ENCODE measurements at places on chromosomes 2 and 18.
A peak's percentile ranks its signal among the peaks of the same experiment; 100 is the strongest.

DNA sequence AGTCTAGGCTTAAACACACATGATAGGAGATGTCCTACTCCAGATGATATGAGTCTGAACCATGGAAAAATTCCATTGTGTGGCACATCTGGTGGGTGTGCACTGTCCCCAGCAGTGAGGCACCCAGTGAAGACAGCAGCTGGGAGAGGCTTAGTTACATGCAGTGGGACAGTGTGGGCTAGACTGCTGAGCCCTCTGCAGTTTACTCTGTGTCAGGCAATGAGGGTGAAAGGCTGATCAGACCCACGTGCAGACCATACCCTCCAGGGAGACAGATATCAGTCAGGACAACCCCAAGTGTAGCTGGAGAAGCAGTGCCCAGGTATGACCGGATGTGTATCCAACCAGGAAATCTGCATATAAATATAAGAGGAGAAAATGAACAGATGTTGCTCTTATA, 13.4 kb downstream of the IL37 start:
- DNase-seq, result no peak

GRCh38 chr2:178394859-178395258, 56.1 kb downstream of the PRKRA start:
- no peak for DNase-seq

GRCh38 chr2:10097352-10098148, 17.3 kb upstream of the CYS1 start:
- DNase-seq, result peak; percentile 85

DNA sequence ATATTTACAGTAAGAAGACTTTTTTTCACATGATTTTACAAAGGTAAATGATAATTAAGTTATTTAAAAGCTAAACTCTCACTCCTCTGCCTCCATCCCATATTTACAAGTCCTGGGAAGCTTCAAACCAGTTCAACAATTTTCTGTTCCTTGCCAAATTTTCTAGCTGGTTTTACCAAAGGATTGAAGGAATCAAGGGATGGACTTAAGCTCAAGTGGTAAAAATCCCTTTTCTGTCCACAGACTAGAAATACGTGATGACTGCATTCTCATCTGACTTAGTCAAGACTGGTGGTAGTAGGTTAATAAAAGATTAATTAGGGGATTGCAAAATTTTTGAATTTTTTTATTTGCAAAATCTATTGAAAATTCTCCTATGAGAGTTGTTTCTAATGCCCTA, 297.3 kb downstream of the MTX2 start:
- no peak for DNase-seq

DNA sequence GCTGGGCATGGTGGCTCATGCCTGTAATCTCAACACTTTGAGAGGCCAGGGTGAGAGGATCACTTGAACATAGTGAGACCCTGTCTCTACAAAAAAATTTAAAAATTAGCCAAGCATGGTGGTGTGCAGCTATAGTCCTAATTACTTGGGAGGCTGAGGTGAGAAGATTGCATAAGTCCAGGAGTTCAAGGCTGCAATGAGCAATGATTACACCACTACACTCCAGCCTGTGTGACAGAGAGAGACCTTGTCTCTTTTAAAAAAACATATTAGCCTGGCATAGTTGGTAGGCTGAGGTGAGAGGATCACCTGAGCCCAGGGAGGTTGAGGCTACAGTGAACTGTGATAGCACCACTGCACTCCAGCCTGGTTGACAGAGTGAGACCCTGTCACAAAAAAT, 13.7 kb downstream of the TRAPPC8 start:
- no peak for DNase-seq

GRCh38 chr2:146147448-146148012, 1627.6 kb upstream of the ZEB2 start:
- DNase-seq, result no peak

DNA sequence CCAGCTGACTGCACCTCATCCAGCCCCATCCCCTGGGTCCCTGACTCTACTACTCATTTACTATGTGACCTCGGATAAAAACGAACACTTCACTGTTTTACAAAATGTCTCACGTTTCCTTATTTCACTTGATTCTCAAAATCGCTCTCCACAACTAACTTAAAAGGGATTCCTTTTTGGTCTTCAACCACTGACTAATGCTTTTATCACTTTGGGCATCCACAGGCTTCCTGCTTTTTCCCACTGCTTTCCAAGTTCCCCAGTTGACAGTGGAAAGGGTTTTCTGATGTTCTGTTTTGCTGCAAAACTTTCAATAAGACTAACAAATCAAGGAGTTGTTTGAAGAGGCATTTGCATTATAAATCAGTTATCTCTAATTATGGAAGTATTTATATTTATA, 24.1 kb downstream of the EIF2AK3 start:
- no peak for DNase-seq

DNA sequence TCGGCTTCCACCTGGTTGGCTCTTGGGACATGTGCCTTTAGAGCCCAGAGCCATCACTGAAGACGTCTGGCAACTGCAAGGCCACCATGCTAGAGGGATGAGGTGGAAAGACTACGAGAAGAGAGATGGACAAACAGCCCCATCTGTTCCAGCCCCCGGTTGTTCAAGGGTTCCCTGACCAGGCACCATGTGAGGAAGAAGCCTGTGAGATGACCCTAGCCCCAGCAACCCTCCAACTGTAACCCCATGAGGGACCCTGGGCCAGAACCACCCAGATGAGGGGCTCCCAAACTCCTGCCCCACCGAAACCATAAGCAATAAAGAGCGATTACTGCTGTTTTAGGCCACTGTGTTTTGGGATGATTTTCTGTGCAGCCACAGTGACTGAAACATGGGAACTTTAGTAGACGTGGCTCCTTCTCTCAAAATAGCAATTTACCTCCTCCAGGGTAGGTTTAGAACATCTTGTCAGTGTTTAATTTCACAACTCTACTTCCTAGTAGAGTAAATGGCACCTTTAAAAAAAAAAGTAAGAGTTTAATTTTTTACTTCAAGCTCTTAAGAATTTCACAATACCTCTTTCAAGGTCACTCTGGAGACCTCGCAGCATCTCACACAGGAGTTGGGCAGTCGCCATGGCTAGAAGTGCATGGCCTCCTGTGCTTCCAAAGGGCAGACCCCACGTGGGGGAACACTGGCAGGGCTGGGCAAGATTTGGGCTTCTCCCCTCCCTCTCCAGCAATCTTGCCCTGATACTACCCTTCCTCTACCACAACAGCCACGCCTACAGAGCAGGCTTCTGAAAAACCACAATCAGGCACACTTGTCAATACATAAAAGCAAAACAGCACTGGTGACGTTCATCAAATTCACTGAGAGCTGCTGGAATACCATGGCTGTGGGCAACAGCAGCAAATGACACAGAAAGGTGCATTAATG, 48.8 kb downstream of the TMEM163 start:
- DNase-seq, result no peak

Data from adipocyte (in vitro differentiated cells).